Effector memory CD4-positive, alpha-beta T cell (primary cell): ENCODE measurements at places on chromosomes 11 and 22.

- no peak for DNase-seq
Measured at GRCh38 chr11:125338886-125339811, 156.9 kb downstream of the FEZ1 start.

DNA sequence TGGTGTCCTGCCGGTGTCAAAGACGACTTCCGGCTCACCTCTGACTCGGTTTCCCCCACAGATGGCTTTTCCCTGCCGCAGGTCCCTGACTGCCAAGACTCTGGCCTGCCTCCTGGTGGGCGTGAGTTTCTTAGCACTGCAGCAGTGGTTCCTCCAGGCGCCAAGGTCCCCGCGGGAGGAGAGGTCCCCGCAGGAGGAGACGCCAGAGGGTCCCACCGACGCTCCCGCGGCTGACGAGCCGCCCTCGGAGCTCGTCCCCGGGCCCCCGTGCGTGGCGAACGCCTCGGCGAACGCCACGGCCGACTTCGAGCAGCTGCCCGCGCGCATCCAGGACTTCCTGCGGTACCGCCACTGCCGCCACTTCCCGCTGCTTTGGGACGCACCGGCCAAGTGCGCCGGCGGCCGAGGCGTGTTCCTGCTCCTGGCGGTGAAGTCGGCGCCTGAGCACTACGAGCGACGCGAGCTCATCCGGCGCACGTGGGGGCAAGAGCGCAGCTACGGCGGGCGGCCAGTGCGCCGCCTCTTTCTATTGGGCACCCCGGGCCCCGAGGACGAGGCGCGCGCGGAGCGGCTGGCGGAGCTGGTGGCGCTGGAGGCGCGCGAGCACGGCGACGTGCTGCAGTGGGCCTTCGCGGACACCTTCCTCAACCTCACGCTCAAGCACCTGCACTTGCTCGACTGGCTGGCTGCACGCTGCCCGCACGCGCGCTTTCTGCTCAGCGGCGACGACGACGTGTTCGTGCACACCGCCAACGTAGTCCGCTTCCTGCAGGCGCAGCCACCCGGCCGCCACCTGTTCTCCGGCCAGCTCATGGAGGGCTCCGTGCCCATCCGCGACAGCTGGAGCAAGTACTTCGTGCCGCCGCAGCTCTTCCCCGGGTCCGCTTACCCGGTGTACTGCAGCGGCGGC is 5.5 kb downstream of the B3GNT6 start:
- DNase-seq, result no peak

DNA sequence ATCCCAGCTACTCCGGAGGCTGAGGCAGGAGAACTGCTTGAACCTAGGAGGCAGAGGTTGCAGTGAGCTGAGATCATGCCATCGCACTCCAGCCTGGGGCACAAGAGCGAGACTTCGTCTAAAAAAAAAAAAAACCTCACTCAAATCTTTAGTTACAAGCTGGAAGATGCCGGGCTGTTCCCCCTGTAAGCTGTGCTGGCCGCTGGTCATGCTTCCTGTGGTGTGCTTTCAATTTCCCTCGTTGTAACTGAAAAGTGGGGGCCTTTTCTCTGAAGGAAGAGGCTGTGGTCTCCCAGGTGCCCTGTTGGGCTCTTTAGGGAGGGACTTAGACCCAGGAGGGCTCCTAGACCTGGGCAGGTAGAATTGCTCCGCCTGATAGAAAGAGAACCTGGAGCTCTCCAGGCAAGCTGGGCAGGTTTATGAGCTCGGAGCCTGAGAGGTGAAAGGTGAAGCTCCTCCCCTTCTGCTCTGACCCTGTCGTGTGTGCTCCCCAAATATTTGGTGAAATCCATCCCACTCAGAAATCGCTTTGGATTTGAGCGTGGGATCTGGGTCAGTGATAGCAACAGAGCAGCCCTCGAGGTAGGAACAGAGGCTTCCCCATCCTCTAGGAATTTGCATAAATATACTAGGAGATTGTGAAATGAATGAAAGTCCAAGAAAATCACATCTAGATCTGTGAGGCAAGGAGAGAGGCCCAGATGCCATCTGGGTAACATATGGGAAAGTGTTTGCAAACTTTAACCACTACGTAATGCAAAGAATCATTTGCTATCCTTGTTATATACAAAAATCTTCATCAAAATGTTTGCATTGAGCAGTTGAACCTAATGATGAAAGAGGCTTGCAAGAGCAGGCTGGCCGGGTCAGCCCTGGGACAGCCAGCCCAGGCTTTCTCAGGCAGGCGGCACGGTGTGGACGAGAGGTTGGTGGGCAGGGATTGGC is 154.3 kb downstream of the FBXO7 start:
- no peak for DNase-seq

DNA sequence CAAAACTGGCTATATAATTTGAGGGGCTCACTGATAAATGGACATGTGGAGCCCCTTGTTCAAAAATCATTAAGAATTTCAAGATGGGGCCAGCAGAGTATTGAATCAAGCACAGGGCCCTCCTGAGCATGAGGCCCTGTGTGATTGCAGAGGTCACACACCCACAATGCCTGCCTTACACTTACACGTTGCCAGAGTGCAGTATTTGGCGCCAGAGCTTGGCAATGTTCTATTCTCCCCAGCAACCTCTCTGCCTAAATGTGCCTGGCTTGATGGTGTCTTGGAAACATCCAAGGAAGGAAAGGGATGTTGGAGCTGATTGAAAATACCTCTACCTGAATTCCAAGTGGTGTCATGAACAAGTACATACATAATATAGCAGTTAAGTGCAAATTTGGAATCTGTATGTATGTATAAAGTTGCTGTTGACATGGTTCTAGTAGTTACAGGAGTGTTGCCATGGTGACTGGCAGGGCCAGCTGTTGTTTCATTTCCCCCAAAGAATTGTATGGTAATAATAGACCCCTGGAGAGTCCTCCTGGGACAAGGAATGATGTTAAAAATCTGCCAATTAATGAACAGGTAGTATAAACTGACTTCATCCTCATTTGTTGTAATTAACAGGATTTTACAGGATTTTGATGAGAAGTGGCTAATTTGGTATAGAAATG is 205.7 kb upstream of the NAV2 start:
- no peak for DNase-seq

DNA sequence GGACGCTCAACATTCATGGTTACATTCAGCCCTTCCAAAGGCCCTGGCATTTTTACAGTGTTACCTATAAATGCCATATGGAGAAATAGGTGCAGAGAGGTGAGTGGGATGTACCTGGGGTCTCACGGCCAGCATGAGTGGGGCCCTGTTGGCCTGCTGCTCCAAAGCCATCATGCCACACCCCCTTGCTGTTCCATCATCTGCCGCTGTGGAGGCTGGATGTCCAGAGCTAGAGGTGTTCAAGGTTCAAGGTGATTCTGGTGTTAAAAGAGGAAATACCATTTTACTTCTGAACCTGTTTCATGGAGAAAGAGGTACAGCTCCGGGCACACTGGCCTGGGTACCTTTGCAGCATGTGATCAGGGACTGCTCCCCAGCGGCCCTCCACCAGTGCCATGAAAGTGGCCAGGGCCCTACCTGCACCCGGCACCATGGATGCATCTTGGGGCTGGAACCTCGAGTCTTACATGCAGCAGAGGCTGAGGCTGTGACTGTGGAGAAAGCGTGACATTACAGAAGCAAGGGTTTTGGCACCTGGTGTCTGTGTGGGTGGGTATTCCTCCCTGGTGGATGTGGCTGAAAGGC is 68.6 kb downstream of the PARVB start:
- DNase-seq, result no peak

- DNase-seq, result no peak
Measured at GRCh38 chr11:72100462-72100861, 2.6 kb downstream of the LAMTOR1 start.

DNA sequence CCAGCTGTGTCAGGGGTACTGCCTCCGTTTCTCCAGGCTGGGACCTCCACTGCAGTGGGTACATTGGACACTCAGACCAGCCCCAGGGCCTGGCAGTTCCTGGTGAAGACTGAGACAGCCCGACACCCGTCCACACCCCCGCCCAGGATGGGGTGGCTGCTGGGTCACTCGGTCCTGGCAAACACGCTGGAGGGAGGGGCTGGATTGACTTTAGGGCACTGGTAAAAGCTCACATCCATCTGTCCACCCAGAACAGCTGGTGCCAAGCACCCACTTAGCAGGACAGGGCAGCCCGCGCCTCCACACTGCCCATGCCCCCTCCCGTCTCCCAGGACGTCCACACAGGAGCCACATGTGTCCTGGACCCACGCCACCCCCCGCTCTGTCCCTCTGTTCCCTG is 10.7 kb upstream of the TBX1 start:
- DNase-seq, result no peak

DNA sequence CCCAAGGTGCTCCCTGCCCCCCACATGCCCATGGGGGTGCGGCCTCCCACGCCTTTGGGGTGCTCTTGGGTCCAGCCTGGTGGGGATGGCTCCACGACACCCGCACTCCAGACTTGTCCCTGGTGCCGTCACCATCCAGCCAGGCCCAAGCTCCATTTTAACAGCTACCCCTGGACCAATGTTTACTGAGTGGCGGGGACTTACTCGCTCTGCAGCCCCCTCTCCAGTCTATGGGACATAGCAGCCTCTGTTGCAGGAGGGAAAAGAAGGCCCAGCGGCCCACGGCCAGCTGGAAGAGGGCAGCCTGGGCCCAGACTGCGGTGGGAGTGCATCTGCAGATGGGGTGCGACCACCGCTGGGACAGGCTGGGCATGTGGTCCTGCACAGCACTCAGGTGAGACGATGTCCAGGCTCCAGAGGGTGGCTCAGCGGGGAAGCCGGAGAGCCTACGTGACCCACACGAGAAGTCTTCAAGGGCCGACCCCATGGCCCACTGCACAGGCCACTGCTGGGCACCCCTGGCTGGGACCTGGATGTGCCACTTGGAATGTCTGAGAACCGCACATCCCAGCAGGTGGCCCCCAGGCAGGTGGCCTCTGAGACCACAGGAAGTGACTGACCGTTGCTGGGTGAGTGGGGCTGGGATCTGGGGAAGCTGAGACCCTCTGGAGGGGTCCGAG is 18.1 kb downstream of the IL17REL start:
- DNase-seq, result no peak

DNA sequence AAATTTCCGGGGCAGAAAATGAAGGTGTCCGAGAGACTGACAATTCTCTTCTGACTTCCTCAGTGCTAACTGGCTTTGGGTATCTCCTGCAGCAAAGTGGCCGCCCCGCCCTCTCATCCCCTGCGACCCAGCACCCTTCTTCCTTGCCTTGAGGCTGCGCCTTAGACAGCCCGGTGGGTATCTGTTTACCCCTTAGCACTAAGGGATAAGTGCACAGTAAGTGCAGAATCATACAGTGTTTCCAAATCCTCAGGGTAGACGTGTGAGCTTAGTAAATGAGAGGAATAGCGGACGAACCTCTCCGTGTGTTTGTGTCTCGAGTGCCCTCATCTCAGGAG is 368 bp upstream of the CHORDC1 start:
- DNase-seq, result no peak

GRCh38 chr11:107372439-107372838 is 85.2 kb downstream of the CWF19L2 start:
- DNase-seq, result no peak

- DNase-seq, result no peak
Measured at GRCh38 chr22:31206896-31207687, 5.0 kb upstream of the LIMK2 start.

DNA sequence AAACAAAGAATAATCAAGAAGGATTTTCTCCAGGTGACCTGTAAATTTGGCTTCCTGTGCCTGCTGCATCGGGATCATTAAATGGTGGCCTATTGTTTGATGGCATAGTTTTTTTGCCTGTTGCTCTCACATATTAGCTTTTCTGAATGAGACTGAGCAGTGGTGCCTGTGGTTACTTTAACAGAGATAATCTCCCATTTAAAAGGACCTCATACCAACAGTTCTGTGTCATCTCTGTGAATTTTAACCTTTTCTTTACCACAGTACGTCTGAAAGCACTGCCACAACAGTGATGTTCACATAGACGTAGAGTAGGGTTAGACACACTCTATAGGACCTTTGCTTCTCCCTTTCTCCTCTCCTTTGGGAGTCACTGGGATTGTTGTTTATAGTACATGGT is 22.9 kb upstream of the RCE1 start:
- DNase-seq, result no peak

DNA sequence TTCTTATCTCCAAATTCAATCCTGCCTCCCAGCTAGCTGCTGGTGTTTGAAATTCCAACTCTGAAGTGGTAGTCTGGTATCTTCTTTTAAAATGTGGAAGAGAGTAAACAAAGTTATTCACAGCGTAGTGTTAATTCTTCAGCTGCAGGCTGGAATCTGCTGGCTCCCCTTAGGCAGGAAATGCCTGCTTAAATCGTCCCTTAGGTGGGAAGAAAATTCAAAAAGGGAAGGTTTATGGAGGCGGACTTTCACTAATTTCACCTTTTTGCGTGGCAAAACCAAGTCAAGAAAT is 439.0 kb upstream of the CCDC90B start:
- DNase-seq, result no peak

- no peak for DNase-seq
Measured at GRCh38 chr22:22738959-22739585, 94.7 kb downstream of the GGTLC2 start.

GRCh38 chr22:43827926-43828724 is 16.0 kb upstream of the EFCAB6 start:
- DNase-seq, result no peak

DNA sequence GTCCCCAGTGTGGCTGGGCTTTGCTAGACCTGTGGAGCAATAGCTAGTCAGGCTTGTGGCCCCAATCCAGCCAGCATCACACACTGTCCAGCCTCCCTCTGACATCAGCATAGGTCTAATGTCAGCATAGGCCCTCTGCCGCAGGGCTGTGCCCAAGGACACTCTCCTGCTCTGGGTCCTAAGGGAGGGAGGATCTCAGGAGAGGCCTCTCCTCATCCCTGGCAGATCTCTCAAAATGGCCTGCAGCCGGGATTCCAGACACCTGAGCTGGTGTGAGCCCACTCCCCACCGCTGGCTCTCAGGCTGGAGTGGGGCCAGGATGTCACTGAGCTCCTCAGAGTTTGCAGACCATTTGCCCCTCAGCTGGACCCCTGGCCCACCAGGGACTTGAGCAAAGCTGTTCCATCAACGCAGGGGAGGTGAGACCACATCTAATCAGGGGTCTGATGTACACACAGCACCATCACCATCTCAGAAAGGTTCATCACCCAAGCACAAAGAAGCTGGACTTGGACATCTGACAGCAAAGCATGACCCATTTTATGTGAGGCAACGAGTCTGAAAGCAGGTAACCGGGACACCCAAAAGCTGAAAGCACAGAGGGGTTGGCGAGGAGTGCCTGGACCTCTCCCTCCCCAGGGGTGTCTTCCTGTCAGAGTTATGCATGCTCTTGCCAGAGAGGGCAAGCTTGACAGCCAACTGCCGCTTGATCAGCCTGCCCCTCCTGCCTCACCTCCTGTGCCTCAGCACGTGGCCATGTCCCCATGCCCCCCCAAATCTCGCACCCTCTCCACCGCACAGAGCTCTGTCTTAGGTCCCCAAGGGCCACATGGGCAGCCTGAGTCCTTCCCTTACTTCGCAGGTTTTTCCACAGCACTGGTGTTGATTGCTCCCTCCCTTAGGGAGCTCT is 69.7 kb upstream of the SEPTIN5 start:
- no peak for DNase-seq
